ENCODE measurements at places on chromosomes 3 and 15. TPM values are rescaled to one million over a fixed set of nuclear protein-coding genes. Genes with fewer than 3 reads are reported as not detected.
A peak's percentile ranks its signal among the peaks of the same experiment; 100 is the strongest.

DNA sequence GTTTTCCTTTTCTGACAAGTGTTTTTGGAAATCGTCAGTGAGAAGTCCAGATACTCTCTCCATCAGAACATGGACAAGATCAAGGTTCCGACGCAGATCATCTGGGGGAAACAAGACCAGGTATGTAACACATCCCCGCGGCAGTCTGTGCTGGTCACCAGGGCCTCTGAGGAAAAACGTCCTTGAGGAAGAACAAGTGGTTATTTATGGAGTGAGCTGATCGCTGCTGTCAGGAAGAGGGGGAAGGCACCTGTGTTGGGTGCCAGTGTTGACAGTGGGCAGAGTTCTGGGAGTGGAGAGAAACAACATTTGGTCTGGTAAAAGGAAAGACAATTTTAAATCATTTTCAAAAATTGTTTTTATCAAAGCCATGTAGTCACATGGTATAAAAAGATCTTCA lies 20.7 kb upstream of the RPP14 start:
- no peak for DNase-seq
- H3K27me3 ChIP-seq: no peaks in the 10 kb centered on the region
- H3K4me3 ChIP-seq: no peak overlapping the region

DNA sequence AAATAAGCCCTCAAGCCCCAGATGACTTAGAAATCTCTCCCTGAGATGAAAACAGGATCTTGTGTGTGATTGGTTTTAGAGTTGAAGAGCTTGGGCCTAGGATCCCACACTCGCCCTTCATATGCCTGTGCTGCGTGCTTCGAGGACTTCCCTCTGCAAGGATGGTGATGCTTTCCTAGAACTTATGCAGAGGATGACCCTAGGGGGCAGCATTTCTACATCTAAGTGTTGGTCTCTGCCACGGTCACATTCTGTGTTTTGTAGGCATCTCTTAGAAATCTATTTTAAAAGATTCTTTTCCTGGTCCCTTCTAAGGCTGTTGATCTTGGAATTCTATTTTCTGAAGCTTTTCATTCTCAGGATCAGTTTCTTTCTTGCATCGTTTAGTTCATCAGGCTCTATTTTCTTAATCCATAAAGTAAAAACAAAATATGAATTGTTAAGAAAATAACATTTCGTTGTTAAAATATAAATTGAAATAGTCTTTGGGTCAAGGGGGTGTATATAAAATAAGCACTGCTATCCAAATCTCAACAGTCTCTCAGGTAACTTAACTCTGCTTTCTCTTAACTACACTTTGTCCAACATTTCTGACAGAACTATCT lies 45.7 kb downstream of the WDR76 start:
- peak; percentile 33 for DNase-seq
- H3K27ac ChIP-seq: no peak overlapping the region
- H3K4me3 ChIP-seq: no peak overlapping the region
- no peaks in the 10 kb centered on the region for H3K27me3 ChIP-seq
- H3K4me1 ChIP-seq: no peaks in the 10 kb centered on the region

- H3K4me3 ChIP-seq: no peak overlapping the region
- H3K27ac ChIP-seq: no peak overlapping the region
- DNase-seq: no peak
- no peaks in the 10 kb centered on the region for H3K4me1 ChIP-seq
- no peaks in the 10 kb centered on the region for H3K36me3 ChIP-seq
Measured at GRCh38 chr15:25525741-25526140, 86.9 kb upstream of the UBE3A start.

The IFT80 gene
- total RNA-seq: 18.1 TPM

GRCh38 chr3:193869221-193870201 lies 266.4 kb upstream of the HES1 start:
- peak; percentile 57 for DNase-seq
- H3K4me1 ChIP-seq: peaks cover 5% of the 10 kb centered on the region
- H3K36me3 ChIP-seq: no peaks in the 10 kb centered on the region
- no peak overlapping the region for H3K27ac ChIP-seq

Measured in activated CD4-positive, alpha-beta T cell treated with anti-CD3 and anti-CD28 coated beads for 36 hours (primary cell).